RCC 7860 (cell line): ENCODE measurements at places on chromosomes 5 and 9.

DNA sequence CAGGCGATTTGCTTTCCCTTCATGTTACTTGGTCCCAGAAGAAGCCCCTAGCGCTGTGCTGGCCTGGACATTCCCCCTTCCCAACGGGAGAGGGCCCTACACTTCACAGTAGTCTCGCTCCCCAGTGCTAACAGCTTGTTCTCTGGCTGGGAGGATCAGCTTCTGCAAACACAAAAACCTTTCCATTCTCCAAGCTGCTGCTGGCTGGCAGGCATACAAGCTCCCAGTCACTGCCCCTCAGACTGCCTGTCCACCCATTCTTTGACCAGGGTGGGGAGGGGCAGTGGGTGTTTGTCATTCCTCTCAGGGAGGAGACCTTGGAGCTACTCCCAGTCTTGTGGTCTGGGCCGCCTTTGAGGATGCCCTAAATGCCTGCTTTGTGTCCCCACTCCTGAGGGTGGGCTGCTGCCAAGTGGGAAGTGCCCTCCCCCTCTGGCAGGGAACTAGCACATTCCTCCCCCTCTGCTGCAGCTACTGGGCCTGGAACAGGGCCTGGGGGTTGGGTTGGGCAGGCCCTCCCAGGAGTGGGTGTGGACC is 20.8 kb downstream of the ENHO start:
- no peak for DNase-seq

- DNase-seq, result no peak
Measured at GRCh38 chr9:123316053-123316718, 39.8 kb upstream of the CRB2 start.

- DNase-seq, result no peak
Measured at GRCh38 chr5:142398730-142399055, 73.9 kb upstream of the SPRY4 start.

DNA sequence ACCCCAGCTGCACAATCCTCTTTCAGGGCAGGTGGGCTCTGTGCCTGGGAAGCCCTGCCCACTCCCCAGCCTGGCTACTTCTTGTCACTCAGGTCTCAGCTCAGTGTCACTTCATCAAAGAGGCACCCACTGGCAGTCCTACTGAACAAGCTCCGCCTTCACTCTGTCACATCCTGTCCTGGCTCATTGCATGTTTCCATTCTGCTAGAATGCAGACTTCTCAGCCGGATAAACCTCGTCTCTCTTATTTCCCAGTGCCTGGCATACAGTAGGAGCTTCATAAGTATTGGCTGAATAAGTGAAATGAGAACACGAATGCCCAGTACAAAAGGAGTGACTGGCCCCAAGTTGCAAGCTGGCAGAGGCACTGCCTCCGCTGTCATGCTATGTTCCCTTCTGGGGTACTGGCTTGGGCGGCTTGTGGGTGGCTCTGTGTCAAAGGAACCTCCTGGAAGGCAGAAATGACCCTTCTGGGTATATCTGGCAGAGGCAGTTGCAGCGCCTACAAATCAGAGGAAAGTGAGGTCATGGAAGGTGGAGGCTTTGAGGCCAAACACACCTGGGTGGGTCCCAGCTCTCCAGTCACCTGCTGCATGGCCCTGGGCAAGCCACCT is 98.3 kb upstream of the PHYKPL start:
- DNase-seq, result no peak

DNA sequence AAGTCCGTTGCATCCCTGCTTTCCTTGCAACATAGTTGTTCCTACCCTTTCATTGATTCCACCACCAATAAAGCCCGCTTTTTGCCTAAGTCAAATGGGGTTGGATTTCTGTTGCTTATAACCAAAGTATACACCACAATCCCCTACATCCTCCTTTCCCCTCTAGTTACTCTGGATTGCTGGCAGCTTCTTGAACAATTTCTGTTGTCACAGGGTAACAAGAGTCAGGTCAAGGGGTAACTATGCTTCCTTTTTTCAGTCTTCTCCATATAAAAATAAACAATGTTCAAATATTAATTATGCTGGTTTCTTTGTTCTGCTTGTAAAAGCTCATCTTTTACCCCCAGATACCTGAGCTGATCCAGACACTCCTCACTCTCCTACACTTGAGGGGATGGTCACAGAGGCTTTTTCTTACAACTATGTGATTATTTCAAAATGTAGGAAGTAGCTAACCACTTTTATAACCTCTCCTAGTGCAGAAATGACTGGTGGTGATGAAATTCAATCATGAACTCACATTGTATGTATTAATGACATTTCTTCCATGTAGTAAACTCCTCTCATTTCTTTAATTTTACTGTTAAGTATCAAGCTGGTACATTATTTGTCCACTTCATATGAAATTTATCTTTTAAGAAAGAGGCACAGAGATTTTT is 136.5 kb downstream of the SNX18 start:
- DNase-seq, result no peak

- no peak for DNase-seq
Measured at GRCh38 chr5:38450627-38451026, 105.8 kb downstream of the LIFR start.

DNA sequence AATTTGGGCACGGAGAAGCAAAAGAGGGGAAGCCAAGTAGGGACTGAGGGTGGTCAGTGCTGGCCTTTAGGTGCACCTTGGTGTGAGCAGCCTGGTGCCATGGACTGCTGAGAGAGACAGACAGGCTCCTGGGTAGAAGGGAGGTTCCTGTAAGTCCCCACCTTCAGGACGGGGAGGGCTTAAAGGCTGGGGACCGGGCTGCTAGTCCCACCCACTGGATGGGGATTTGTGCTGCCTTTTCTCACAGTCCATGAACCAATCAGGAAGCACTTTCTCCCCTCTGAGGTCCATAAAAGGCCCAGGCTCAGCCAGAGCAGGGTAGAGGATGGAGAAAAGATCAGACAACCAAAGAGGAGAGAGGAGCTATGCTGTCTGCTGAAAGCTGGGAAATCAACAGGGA is 15.2 kb downstream of the CDC25C start:
- DNase-seq, result no peak

DNA sequence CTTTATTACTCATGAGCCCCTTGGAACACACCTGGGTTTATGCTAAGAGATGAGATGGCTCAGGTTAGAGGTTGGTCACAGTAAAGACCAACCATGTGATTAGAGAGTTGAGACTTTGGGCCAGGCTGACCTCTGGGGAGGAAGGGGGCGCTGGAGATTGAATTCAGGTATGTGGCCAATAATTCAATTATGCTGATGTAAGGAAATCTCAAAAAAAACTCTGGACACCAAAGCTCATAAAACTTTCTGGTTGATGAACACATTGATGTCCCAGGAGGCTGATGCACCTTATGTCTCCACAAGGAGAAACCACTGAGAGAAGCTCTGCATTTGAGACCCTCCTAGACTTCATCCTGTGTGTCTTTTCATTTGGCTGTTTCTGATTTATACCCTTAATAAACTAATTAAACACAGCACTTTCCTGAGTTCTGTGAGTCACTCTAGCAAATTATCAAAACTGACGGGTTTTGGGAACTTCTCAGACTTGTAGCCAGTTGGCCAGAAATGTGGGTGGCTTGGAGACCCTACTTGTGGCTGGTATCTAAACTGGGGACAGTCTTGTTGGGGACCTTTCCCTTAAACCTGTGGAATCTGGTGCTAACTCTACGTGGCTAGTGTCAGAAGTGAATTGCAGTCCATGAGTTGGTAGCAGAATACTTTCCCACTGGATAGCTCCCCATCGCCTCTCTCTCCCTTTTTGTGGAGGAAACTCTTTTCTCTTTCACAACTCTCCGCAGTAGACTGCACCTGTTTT is 7.5 kb upstream of the CCL27 start:
- DNase-seq, result no peak
